ENCODE measurements at places on chromosomes 2 and 18.

GRCh38 chr2:20141806-20142205 is 83.1 kb downstream of the SDC1 start:
- DNase-seq = no peak

DNA sequence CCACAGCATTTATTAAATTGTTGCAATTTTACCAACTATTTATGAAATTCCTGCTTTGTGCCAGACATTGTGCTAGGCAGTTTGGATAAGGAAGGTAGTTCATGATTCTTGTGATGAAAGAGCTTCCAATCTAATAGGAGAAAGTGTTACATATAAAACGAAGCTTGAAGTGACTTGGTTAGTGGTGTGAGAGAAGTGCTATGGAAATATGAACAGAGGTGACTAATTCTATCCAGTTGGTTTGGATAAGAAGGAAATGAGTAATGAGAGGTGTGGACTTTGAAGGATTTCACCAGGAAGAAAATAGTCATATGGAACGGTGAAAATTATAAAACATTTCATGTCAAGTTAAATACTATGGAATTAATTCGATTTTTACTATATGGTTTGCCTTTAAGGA is 48.6 kb downstream of the EML6 start:
- DNase-seq = peak; percentile 84

DNA sequence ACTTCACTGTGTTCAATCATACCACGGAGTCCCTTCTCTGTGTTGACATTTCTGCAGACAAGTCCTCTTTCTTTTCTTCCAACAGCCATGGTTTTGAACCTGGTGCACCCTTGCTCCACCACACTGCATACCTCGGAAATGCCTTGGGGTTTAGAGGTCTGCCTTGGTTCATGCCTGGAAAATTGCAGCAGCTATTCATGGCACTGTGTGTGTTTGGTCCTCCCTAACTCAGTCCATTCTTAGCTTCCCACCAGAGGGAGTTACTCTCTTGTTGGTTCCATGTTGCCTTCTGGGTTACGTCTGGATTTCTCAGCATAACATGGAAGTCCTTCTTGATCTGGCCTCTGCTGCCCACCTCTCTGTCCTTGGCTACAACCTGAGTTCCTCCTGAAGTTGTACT is 206.0 kb downstream of the FHOD3 start:
- DNase-seq = no peak

- no peak for DNase-seq
Observed at GRCh38 chr2:68466778-68467076, 367 bp downstream of the FBXO48 start.

DNA sequence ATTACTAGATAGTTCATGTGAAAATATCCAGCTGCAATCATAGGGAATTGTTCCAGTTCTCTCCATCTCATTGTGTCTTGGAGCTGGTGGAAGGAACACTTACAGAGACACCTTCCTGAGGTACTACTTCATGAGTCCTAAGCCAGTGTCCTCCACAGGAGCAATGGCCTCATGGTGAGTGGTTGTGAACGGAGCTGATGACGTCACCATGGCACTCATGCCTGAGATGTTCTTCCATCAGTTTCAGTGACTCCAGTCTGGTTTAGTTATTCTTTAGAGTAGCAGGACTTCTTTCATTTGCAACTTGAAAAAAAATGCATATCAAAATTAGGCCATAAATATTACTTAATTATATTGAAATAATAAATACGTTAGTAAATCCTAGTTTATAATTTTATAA is 418.6 kb downstream of the ZNF521 start:
- no peak for DNase-seq

DNA sequence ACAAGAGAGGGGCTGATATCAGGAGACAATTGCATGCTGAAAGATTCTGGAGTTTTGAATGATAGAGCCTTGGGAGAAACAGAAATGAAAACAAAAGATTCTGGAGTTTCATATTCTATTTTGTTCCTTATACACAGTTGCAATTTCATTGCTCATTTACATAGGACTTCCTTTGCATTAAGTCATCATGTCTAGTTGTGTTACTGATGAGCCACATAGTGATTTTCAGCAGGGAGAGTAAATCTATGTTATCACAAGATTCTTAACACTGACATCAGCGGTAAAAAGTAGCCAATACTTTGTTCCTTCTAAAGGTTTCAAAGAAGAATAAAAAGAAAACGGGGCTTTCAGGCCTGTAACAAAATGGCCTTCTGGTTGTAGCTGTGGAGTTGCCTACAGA is 7.1 kb downstream of the ADAM17 start:
- peak; percentile 40 for DNase-seq

DNA sequence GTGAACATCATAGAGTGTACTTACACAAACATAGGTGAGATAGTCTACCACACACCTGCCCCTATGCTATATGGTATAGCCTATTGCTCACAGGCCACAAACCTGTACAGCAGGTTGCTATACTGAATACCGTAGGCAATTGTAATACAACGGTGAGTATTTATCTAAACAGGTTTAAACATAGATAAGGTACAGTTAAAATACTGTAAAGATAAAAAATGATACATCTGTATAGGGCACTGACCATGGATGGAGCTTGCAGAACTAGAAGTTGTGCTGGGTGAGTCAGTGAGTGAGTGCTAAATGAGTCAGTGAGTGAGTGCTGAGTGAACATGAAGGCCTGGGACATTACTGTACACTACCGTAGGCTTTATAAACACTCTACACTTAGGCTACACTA is 267.0 kb upstream of the HS6ST1 start:
- DNase-seq = peak; percentile 95

- no peak for DNase-seq
Observed at GRCh38 chr2:154470376-154470775, 228.1 kb upstream of the KCNJ3 start.

GRCh38 chr18:9087144-9087543 is 15.4 kb upstream of the NDUFV2 start:
- no peak for DNase-seq
